Keratinocyte (primary cell): ENCODE measurements at places on chromosomes 12 and 14. TPM values are rescaled to one million over a fixed set of nuclear protein-coding genes. Genes with fewer than 3 reads are reported as not detected.

Gene IRAK4
- 8.7 to 13.9 TPM (median 10.8 TPM) in 3 replicates for polyA plus RNA-seq

DNA sequence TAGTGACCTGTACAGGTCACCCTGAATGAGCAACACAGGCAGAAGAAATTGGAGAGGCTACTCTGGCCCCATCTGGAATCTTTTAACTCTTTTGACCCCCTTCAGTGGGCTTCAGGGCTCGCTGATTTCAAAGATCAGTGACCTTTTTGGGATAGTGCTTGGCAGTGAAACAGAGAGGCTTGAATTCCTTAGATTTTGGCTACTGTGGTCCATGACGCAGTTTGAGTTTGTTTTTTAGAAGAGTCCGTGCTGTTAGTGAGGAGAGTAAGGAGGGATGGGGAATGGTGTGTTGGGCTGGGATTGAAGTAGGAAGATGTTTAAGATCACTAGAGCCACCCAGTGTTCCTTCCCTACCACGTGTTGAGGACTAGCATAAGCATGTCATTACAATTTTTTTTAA is 16.5 kb downstream of the TMEM30B start:
- DNase-seq: no peak

DNA sequence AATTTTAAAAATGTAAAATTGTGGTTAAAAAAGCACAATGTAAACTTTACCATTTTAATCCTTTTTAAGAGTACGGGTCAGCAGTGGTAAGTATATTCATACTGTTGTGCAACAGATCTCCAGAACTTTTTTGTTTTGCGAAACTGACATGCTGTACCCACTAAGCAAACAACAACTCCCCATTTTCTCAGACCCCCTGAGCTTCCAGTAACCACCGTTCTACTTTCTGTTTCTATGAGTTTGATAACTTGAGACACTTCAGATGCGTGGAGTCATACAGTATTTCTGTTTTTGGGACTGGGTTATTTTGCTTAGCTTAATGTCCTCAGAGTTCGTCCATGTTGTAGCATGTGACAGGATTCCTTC is 38.0 kb downstream of the CHST11 start:
- DNase-seq: no peak

- no peak for DNase-seq
Measured at GRCh38 chr14:99182548-99183250, 89.3 kb downstream of the BCL11B start.

Gene CCDC38
- polyA plus RNA-seq: 0.04 to 0.05 TPM in 2 of 3 replicates, not detected in the other

DNA sequence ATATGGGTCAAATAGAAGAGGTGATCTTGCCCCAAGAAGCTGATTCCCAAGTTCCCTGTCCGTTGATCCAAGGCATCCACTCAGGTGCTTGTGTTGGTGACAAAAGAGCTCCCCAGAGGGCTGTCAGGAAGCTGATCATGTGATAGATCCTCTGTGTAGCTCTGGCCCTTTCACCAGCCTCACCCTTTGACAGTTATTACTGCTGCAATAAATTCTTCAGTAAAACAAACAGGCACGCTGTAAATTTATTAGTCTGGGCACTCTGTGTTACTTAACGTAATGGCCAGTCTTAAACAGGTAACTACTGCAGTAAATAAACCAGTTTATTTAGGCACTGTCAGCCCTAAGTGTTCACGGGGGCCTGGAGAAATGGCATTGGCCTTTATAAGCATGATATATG is 473.9 kb downstream of the BCL11B start:
- no peak for DNase-seq

Gene P2RX2
- polyA plus RNA-seq: not detected in 3 replicates

Gene ARHGDIB
- 78.5 to 190 TPM (median 164 TPM) in 3 replicates for polyA plus RNA-seq

Gene PKP2
- polyA plus RNA-seq: 38.2 to 55.5 TPM (median 50.4 TPM) in 3 replicates

DNA sequence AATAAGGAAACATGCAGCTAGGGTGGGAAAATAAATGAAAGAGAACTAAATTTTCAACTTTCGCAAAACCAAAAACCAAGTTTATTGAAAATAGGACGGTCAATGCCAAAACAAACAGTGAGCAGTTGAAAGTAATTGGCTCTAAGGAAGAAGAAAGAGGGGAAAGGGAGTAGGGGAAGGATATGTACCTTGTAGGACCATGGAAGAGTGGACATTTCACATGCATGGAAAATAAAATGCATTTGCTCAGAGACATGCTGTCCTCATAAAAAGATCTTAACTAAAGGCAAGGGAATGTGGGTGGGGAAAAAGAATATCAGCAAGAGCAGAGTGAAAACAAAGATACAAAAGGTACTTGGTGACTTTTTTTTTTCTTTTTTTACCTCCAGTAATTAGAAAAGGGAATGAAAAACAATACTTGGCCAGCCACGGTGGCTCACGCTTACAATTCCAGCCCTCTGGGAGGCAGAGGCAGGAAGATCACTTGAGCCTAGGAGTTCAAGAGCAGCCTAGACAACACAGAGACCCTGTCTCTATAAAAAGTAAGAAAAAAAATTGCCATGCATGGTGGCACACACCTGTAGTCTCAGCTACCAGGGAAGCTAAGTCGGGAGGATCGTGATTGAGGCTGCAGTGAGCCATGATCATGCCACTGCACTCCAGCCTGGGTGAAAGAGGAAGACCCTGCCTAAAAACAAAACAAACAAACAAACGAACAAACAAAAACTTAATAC is 6.6 kb downstream of the TXNDC16 start:
- DNase-seq: no peak

- DNase-seq: peak; percentile 55
Measured at GRCh38 chr12:94706250-94706661, 55.9 kb upstream of the TMCC3 start.

DNA sequence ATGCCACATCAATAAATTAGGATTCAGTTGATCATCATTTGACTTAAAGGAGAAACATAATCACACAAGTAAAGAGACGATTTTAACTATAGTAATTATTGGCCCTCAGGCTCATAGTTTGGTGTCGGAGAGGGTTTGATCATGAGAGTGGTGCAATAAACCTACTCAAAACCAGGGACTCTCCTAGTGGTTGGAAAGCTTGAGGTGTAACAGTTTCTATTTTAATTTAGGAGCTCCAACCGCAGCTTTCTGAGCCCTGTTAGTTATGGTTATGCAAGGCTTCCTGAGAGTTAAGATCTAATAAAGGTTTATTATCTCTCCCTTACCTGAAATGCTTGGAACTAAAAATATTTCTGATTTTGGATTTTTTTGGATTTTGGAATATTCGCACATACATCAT is 36.4 kb downstream of the TMTC2 start:
- DNase-seq: no peak

DNA sequence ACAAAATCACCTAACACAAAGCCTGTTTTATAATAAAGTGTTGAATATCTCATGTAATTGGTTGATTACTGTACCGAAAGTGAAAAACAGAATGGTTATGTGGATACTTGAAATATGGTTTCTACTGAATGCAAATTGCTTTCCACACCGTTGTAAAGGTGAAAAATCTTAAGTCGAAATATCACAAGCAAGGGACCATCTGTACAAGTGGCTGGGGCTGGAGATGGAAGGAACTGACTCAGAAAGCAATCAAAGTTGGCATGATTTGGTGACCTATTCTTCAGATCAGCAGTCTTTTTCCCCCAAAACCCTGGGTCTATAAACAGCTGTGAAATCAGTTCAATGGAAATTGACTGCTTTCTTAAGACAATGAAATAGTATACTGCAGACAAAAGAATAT is 3.6 kb downstream of the CBX5 start:
- no peak for DNase-seq

DNA sequence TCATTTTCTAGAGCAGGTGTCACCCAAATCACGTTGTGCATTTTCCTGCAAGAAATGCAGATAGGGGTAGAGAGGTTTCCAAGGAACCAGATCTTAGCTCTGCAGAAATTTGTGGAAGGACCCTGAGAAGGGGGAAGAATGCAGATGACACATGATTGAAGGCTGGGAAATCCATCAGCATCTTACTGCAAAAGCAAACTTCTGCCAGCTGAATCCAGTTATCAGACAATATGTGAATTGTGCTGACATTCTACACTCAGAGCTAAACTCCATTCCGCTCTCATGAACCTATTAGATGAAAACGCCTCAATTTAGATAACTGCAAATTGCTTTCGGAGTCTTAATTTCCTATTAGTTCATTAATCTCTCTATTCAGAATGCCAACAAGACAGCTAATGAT is 211.3 kb upstream of the NOS1 start:
- DNase-seq: no peak

- no peak for DNase-seq
Measured at GRCh38 chr14:24851837-24852236, 198.1 kb downstream of the STXBP6 start.

DNA sequence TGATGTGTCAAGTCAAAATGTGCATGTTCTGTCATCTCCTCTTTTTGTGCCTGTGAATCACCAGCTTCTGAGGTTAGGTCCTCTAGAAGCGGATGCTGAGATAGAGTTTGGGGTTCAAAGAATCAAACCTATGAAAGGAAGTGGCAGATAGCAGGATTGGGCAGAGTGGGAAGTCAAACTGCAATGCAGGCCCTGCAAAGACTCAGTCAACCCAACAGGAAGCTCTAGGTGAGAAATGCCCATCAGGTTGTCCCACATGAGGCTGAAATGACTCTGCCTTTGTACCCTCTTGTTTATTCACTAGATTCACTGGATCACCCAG is 4.5 kb upstream of the MIA2 start:
- DNase-seq: no peak

Gene ARMH4
- 0.55 to 0.57 TPM (median 0.56 TPM) in 3 replicates for polyA plus RNA-seq

Gene ALDH1L2
- polyA plus RNA-seq: 0.90 to 1.8 TPM (median 1.5 TPM) in 3 replicates

Gene MMAB
- 29.4 to 38.6 TPM (median 30.6 TPM) in 3 replicates for polyA plus RNA-seq

DNA sequence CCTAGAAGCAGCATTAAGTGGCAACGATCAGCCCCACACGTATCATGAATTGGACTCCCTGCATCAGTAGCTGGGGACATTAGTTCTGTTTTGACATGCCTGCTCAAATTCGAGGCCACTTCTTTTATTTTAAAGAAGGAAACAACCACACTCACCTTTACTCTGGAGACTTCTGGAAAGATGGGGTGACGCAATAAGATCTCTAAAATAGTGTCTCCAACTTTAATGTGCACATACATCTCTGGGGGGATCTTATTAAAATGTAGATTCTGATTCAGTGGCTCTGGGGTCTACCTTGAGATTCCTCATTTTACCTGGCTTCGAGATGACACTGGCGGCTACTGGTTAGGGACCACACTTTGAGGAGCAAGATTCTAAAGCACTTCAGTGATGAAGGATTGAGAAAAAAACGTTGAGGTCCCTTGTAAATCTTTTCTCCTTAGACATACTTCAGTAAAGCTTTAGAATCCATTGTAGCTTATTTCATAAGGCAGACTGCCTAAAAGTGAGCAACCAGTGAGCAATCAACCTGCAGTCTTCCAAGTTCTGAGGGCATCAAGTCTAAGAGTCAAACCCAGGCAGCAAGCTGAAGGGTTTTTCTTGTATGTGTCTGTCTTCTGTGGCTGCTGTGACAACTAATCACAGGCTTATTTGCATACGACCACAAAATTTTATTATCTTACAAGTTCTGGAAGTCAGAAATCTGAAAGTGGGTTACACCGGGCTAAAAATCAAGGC is 718.6 kb upstream of the TBX3 start:
- DNase-seq: no peak

Gene AMDHD1
- 0.31 to 0.84 TPM (median 0.68 TPM) in 3 replicates for polyA plus RNA-seq

DNA sequence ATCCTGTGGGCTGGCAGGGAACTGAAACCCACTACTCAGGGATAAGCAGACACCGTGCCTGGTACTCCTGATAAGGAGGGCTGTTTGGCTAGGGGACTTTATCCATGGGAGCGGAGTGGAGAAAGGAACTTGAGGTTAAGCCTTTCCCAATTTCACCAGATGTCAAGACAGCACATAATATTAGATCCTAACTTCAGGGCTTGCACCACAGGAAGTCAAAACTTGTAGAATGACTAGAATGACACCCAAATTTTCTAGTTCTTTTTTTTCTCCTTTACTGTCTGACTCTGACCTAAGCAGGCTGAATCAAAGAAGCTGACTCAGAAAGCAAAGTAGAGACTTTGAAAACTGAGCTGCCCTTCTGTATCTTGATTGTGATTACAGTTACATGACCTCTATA is 7.1 kb upstream of the CGRRF1 start:
- no peak for DNase-seq

DNA sequence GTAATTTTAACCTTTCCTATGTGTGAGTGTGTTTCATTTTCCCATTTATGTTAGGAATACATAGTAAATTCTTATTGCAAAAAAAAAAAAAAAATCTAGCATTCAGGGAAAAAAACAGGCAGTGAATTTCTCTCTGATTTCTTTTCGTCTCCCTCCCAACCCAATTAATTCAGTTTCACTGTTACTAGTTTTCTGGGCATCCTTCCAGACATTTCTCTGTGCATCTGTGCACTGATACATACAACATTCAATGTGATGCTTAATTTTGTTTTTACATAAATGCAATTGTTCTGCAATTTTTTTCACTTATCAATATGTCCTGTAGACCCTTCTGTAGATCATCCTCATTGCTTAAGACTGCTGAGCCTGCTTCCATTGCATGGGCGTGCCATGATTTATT is 694.3 kb upstream of the TBX3 start:
- DNase-seq: no peak

Gene A2M
- 0.20 to 0.49 TPM (median 0.32 TPM) in 3 replicates for polyA plus RNA-seq

- DNase-seq: no peak
Measured at GRCh38 chr12:45601390-45601789, 128.1 kb upstream of the ARID2 start.

Gene HAL
- polyA plus RNA-seq: 0.41 to 0.53 TPM (median 0.51 TPM) in 3 replicates

Gene BICD1
- polyA plus RNA-seq: 6.0 to 10.2 TPM (median 8.3 TPM) in 3 replicates

Gene SDR9C7
- 1.3 to 2.4 TPM (median 1.3 TPM) in 3 replicates for polyA plus RNA-seq

- no peak for DNase-seq
Measured at GRCh38 chr14:75476274-75476995, 45.8 kb upstream of the BATF start.

- DNase-seq: no peak
Measured at GRCh38 chr14:27605282-27605681, 1007.4 kb upstream of the NOVA1 start.

GRCh38 chr12:44002607-44003006 is 166.7 kb downstream of the TMEM117 start:
- no peak for DNase-seq

Gene ARHGEF40
- polyA plus RNA-seq: 8.7 to 14.4 TPM (median 11.9 TPM) in 3 replicates

Gene RIPK3
- polyA plus RNA-seq: 7.3 to 10.7 TPM (median 8.0 TPM) in 3 replicates

DNA sequence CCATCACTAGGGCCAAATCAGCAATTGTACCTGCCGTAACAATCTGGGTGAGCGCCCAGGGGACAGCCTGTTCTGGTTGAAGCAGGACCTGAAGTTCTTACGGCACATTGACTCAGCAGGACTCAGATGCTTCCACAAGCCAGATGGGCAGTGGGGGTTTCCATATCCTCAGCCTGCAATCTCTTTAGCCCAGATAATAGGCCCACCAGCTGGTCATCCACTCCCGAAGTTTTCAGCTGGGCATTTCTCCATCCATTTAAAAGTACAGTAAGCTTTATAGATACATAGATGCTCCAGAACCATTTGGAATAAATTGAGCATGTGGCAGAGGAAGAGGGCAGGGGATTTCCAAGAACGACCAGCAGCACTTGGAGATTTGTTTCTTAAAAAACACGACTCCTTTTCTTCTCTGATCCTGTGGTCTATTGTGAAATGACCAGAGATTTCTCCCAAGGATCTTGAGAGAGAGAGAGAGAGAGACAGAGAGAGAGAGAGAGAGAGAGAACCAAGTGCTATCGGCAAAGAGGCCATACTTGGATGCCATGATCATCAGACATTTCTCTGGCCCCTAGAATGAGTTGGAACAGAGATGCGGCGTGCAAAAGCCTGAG is 74.8 kb upstream of the PLXNC1 start:
- DNase-seq: no peak

Gene TDRD9
- polyA plus RNA-seq: 0.06 to 0.10 TPM (median 0.09 TPM) in 3 replicates

- no peak for DNase-seq
Measured at GRCh38 chr12:47066278-47067025, 13.0 kb upstream of the PCED1B start.

- DNase-seq: no peak
Measured at GRCh38 chr12:108638997-108639822, 5.5 kb upstream of the SELPLG start.

- DNase-seq: no peak
Measured at GRCh38 chr14:74308695-74309094, 6.0 kb upstream of the ABCD4 start.

GRCh38 chr14:93049867-93050331 is 65.8 kb downstream of the ITPK1 start:
- DNase-seq: no peak

Gene APOF
- not detected in 3 replicates for polyA plus RNA-seq
